ENCODE measurements at places on chromosomes 5 and 9.

DNA sequence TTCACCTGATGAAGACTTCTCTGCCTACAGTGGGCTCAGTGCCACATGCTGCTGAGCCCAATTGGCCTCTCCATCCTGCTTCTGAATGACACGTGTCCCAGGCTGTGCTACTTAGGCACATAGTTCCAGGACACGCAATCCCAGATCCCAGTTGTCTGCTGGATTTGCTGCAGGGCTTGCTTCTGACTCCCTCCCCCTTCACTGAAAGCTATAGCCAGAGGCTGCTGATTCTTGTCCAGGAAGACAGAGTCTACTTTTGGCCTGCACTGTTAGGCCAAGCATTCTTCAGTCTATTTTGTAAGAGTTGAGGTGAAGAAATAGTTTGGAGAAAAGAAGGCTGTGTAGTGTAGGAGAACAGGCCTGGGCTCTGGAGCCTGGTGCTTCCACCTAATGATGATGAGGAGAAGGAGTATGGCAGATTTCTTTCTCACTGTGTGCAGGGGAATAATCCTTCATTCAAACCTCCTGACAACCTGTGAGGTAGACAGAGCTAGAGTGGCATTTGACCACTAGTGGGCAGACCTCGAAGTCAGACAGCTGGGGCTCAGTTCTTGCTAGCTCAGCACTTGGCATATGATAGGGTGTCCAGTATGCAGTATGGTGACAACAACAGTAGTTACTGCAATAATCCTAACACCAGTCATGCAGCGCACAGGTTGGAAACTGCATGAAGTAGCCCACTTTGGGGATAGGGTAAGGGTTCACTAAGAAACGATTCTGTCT lies 19.5 kb upstream of the ASPN start:
- DNase-seq: peak; percentile 16

DNA sequence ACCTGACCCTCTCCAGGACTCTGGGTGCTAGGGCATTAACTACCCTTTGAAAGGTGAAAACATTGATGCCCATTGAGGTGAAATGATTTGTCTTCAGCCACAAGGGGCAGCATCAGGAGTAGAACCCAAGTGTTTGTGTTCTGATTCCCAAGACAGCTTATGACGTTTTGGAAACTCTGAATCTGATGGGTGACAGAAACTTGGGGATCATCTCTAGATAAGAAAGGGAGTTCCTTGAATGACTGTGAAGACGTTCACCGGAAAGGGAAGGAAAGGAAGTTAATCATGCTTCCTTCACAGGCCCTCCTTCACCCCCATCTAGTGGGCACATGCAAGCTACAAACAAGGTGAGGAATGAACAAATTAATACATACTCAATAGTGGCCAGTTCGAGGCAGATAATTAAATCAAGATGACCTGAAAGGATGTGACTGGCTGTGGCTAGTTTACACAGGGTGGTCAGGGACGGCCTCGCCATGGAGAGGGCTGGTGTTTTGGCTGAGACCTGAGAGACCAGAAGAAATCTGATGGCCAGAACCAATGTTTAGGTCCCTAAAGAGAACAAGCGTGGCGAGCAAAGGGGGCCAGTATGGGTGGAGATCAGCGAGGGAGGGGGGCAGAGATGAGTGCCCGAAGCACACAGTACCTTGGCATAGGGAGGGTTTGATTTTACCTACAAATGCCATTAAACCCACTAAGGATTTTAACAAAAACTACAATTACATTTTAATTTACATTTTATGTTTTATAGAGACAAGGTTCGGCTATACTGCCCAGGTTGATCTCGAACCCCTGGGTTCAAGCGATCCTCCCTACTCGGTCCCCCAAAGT lies 937 bp upstream of the SLC26A2 start:
- no peak for DNase-seq

GRCh38 chr5:139848508-139849100 lies 53.0 kb downstream of the PSD2 start:
- DNase-seq: no peak

DNA sequence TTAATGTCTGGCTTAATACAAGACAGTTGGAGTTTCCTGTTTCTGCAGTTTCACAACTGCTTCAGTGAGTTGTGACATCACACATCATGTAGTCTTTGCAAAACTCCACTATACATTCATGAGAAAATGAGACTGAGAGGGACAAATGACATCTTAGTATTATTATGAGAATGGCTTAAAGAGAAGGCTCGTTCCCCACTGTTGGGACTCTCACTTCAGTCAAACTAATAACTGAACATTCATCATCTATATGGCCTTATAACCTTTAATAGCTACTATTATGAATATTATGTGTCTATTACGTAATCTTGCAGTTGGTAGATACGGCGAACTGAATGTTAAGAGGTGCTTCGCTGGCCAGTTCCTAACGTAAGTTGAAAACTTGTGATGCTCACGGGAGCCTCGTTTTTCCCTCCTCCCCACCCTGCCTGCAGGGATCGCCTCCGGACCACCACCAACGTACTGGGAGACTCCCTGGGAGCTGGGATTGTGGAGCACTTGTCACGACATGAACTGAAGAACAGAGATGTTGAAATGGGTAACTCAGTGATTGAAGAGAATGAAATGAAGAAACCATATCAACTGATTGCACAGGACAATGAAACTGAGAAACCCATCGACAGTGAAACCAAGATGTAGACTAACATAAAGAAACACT lies 79.4 kb downstream of the SLC1A3 start:
- no peak for DNase-seq

GRCh38 chr9:112006361-112007020 lies 109.9 kb downstream of the UGCG start:
- no peak for DNase-seq

- DNase-seq: no peak
Measured at GRCh38 chr9:129237164-129237611, 59.1 kb upstream of the IER5L start.

DNA sequence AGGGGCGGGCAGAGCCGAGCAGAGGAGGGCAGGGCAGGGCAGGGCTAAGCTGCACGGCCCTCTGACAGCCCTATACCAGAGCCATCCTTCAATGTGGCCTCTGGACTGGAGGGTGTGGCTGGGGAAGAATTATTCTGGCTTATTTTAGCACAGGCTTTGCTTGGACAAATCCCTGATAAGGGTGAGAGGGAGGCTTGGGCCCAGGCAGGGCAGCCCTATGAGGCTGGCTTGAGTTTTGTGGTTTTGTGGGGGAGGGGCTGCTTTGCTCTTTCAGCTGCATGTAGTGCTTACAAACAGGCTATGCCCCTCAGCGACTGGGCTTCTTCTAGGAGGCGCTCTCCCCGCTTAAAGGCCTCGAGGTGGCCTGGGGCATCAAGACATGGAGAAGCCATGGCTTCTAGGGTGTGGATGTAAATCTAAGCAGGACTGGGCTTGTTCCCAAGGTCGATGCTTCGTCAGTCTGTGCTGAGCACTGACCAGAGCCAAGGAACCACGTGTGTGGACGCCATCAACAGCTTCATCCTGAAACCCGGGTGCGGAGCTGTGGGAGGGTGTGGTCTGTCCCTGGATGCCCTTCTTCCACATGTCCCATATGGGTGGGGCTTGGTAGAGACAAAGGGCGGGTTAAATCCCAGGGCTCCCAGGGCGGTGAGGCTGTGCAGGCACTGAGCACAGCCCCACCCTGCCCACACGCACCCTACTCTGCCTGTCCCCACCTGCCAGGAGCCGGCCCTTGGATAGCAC lies 45.7 kb upstream of the IPPK start:
- DNase-seq: no peak

- DNase-seq: no peak
Measured at GRCh38 chr9:72753266-72753893, 199.5 kb downstream of the ALDH1A1 start.

- DNase-seq: no peak
Measured at GRCh38 chr9:110452227-110452801, 114.7 kb upstream of the TXNDC8 start.

GRCh38 chr5:42991404-42992087 lies 48.6 kb downstream of the ANXA2R start:
- peak; percentile 53 for DNase-seq

DNA sequence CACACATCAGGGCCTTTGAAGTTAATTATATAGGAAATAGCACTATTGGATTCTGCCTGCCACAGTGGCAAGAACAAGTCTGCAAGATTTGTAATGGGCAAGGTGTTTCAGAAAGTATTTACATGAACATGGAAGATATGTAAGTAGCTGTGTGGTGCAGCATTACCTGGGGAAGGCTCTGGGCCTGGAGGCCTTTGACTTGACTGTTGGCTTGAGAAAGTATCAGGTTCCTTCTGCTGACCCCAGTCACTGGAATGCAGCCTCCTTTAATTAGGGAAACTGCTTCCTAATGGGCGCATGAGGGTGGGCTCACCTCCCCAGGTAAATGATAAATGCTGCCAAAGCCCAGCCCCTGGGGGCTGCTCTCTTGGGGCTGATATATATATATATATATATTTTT lies 102.7 kb downstream of the GALNT10 start:
- no peak for DNase-seq

- DNase-seq: no peak
Measured at GRCh38 chr9:93699650-93700049, 123.3 kb downstream of the PHF2 start.

GRCh38 chr9:105318729-105319191 lies 74.3 kb downstream of the SLC44A1 start:
- DNase-seq: no peak

- DNase-seq: peak; percentile 67
Measured at GRCh38 chr5:149932445-149933350, 11.9 kb downstream of the PDE6A start.

DNA sequence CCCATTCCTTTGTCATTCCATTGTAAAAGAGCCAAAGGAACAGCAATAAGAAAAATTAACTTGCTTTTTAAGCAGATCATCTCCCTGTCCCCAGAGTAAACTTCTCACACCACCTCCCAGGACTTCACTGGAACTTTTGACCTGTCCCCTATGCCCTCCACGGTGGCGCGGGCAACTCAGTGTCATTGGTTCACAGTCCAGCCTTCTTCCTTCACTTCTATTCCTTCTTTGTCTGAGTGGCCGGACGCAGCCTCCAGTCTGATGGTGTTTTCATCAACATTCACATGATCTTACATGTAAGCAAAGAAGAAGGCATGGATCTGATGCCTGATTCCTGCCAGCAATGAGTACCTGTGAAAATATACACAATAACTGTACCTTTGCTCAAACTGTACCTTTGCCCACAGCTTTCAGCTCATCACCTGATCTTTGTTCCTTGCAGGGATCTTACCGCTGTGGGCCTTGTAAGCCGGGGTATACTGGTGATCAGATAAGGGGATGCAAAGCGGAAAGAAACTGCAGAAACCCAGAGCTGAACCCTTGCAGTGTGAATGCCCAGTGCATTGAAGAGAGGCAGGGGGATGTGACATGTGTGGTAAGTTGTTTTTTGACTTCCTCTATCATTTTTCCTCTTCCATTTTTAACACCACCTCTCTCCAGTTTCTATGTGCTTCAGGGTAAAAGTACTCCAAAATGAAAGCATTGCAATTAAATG lies 32.5 kb downstream of the THBS4 start:
- no peak for DNase-seq

GRCh38 chr9:20823051-20823450 lies 139.0 kb downstream of the FOCAD start:
- DNase-seq: no peak

DNA sequence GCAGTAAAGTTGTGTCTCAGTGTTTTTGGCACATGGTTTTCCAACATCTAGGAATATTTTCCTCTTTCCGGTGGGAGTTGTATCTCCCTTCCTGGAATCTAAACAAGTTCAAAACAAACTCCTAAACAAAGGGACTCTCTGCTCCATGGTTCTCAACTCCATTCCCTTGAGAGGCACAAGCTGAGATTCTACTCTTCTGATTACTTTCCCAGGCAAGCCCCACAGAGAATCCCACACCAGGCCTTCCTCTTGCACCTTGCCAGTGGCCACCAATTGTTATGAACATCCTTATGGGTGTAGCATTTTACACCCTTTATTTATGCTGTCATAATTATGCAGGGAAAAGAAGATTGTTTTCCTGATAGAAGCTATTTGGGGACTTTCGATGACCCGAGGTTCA lies 25.8 kb upstream of the SH3TC2 start:
- no peak for DNase-seq

DNA sequence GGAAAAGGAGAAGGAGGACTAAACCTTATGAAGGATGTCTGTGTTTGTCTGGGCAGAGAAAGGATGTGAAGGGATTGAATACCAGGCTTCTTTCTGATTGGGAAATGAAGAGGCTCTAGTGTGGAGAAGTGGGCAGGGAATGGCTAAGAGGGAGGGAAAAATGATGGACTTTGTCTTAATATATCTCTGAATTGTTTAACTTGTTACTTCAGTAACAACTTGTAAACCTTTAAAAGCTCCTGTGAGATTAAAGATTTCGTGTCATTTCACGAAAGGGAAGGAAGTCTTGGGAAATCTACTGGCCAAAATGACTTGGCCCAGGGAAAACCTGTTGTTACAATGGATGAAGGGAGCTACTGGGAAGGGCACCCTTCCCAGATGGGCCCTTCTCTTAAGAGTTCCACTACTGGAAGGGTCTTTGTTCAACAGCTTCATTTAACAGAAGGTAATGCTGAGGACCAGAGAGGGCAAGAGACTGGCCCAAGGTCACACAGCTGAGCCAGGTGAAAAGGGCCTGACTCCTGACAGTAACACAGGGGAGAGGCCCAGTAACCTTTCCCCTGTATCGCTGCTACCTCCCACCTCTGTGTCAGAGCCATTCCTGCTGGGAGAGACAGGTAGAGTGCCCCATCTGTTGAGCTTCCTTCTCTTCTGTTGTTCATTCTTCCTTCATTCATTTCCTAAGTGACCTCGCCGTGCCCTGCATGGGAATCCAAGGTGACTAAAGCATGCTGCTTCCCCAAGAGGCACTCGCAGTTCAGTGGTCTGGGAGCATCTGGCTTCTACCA lies 5.1 kb upstream of the TCOF1 start:
- no peak for DNase-seq

GRCh38 chr9:34250721-34251120 lies 71.9 kb downstream of the UBAP1 start:
- DNase-seq: no peak

- no peak for DNase-seq
Measured at GRCh38 chr5:621341-621761, 9.2 kb downstream of the CEP72 start.

DNA sequence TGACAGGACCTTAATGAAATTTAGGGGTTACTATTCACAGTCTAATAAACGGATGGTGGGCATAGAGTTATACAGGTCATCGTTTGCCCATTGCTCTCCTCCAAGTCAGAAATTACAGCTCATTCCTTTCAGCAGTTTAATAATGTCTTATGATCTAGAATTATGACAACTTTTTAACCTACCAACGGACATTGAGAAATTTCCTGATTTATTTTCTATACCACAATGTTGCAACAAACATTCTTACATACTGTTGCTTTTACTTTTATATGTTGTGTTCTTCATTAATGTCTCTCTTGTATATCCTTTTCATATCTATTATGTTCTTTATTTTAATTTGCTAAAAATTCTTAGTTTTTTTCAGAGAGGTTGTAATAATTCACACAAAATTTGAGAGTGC lies 152.8 kb upstream of the PRLR start:
- no peak for DNase-seq
